ENCODE measurements at places on chromosomes 3 and 15.
A peak's percentile ranks its signal among the peaks of the same experiment; 100 is the strongest.

DNA sequence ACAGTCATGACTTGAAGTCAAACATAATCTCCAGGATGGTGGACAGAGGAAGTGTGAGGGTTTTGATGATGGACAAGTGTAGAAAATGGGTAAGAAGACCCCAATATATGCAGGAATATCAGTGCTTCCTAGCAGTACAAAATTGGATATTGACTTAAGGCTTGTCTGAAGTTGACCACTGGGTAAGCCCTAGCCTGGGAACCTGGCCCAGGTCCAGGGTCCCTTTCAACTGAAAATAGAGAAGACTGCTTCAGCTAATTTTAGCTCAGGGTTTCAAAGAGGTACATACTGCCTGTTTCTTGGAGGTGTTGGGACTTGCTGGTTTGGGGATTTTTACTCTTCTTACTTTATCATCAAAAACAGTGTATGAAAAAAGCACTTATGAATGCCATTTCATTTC is 4.7 kb downstream of the NR1D2 start:
- no peak for DNase-seq

DNA sequence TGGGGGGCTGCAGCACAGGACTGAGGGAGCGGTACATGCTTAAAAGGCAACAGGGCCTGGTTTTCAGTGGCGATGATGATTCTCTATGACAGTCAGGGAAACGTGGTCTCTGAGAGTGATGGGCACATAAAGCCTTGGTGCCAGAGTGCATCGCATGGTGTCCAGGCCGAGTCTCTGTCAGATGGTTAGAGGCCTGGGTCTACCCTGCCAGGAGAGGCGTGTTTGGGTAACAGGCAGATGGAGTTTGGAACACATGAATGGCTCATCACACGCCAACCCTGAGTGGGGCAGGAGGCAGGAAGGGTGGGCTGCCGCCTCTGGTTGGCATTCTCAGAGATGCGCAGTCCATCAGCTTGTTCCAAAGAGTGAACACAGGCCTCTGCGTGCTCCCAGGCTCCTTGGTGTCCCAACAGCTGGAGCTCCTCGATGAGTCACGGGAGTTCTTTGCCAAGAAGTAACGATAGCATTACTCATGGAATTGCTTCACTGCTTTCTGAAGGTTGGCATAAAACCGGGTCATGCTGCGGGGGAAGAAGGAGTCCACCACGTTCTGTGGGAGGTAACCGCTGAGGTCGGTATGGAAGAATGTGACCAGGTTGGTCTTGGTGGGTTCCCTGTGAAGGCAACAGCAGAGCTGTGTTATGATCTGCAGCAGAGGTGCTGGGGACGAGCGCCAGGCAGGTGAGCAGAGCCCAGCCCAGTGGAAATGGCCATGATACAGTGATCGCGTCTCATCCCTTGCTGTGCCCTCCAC is 11.0 kb downstream of the STARD5 start:
- DNase-seq: peak; percentile 75

- no peak for DNase-seq
These were observed 35.1 kb downstream of the SLC25A26 start for GRCh38 chr3:66255865-66256264.

DNA sequence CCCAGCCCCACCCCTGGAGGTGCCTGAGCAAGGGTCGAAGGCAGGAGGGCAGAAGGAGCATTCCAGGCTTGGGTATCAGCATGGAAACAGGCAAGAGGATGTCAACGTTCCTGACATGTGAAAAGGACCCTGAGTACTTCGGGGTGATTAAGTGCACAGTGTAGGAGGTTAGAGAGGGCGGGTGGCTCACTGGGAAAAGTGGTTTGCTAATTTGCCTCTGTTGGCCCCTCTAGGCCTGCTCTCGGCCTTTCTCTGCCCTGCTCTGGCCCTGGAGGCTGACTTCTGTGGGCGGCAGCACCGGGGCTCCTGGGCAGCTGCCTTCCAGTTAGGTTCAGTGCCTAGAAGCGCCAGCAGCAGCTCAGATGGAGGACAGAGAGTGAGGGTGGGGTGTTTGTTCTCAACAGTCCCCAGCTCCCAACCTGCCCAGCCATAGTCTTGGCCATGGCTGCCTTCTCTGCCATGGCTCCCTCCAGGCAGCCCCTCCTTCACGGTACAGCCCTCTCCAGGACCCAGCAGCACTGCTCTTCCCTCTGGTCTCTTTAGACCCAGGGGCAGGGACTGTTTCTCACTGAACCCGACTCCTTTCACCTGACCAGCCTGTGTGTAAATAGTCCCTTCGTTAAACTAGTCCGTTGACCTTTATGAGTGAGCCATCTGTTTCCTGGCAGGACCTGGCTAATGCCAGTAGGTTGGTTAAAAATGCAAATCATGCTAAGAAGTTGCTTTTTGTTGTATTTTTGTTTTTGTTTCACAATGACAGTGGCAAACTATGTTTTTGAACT is 107.1 kb upstream of the TPM1 start:
- no peak for DNase-seq

DNA sequence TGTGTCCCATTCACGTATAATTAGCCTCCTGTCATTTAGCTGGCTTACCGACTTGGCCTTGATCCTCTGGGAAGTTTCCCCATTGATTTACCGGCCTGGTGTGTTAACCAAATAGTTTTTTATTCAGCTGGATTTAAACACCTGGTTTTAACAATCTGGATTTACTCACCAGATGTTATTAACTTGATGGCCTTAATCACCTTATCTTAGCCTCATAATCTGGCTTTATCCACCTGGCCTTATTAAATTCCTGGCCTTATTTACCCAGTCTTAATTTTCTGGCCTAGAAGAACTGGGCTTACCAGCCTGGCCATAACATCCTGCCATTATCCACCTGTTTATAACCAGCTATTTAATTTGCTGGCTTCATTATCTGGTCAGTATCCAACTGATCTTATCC is 89.9 kb downstream of the IL12A start:
- DNase-seq: no peak
